Hematopoietic multipotent progenitor cell treated with erythropoietin and hydrocortisone succinate and interleukin-3 and kit ligand, for 17 days (in vitro differentiated cells): ENCODE measurements at places on chromosomes 1 and 21.
A peak's percentile ranks its signal among the peaks of the same experiment; 100 is the strongest.

DNA sequence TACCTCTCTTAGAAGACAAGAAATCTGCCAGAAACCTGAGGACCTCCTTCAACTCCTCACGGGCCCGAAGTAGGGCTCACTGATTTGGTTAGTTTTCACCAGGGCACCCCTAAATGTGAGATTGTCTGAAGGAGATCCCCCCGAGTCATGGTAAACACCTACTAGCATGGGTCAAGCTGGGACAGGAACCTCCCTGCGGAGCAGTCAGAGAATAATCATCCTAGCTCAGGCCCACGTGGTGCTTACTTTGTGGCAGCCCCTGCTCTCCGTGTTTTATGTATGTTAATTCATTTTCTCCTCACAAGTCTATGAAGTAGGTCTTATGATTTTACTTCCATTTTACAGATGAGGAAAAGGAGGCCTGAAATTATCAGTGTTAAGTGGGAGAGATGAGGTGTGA, 138.2 kb downstream of the NTPCR start:
- DNase-seq = no peak

DNA sequence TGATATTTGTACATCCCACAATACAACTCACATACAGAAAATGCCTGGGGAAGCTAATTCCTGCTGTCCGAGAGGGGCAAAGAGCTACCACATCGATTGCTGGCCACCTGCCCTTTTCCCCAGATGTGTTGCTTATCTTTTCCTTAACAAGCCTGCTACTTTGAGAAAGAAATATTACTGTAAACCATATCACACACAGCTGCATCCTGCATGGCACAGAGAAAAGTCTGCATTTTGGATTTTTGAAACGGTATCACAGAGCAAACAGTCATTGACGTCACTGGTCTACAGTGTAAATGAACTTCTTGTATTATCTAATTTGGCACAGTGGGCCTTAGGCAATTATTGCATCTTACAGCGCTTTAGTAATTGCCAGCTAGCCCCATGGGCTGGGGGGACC, 164.7 kb downstream of the CLIC6 start:
- DNase-seq = no peak

DNA sequence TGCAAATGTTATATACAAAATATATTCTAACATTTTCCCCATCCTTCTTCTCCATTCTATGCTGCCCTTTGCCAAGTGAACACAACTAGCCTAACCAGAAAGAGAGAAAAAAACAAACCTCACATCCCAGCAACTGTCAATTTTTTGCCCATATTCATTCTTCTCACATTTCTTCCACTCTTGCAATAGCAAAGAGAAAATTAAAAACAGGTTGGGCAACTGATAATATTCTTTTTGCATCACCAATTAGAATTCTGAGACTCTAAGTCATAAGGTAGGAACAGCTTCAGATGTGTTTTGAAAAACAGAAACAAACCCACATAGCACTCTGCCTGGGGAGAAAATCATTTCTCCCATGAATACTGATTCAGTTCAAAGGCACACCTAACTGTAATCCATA, 25.2 kb upstream of the EXO1 start:
- DNase-seq = no peak

DNA sequence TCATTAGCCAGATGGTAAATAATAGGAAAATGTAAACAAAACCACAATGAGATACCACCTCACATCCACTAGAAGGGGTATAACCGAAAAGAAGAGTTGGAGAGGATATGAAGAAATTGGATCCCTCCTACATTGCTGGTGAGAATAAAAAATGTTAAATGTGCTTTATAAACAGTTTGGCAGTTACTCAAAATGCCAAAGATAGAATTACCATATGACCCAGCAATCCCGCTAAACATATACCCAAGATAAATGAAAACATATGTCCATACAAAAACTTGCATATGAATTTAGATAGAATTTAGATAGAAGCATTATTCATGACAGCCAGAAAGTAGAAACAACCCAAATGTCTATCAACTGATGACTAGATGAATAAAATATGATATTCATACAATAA, 4.4 kb upstream of the FMO2 start:
- DNase-seq = no peak

- DNase-seq = no peak
Observed at GRCh38 chr1:67138813-67139499, 4.2 kb upstream of the C1orf141 start.

DNA sequence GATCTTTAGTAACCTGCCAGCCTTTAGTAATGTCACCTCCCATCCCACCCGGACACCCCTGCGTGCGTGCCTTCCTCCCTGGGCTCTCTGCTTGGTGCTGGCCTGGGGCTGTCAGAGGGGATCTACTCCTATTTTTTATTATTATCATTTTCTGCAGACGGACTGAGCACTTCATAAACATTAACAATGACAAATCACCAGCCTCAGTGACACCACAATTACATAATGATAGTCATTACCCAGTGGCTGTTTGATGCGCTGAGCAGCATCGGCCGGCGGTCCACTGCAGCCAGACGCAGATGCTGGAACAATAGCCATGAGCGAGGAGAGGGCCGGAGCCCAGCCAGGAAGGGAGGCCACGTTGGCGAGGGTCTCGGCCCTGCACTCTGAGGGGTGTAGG, 309.3 kb upstream of the AJAP1 start:
- no peak for DNase-seq

DNA sequence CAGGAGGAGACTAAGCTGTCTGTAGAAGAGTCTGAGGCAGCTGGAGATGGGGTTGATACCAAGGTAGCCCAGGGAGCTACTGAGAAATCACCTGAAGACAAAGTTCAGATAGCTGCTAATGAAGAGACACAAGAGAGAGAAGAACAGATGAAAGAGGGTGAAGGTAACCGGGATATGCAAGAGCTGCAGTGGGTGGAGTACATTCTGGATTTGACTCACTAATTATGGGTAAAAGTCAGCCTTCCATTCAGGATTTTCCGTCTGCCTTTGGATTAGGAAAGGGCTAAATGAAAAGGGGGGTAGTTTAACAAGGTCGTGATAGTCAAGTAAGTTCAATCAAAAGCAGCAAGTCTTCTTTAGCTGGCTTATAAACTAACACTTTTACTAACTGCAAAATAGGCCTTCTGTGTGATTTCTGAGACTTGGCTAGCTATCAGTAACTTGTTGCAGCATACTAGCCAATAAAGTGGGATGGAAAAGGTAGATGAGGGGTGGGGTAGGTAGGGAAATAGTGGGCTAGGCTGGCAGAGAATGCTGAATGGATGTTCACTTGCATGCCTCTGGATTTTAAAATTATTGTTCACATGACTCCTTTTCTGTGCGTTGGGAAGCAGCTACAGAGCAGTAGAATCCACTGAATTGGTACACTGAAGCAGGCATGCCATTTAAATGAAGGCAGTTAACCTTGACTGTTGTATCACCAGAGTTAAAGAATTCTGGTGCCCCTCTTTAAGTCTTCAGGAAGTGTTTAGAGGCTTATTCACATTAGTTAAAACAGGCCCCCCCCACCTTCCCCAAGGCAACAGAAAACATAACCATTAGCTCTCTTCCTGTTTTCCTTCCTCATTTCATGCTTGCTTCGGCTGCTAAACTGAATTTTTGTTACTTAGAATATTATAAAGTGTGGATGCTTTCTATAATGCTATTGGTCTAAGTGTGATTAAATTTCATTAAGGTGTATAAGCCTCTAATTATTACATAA, 15.4 kb downstream of the CCDC17 start:
- DNase-seq = no peak

DNA sequence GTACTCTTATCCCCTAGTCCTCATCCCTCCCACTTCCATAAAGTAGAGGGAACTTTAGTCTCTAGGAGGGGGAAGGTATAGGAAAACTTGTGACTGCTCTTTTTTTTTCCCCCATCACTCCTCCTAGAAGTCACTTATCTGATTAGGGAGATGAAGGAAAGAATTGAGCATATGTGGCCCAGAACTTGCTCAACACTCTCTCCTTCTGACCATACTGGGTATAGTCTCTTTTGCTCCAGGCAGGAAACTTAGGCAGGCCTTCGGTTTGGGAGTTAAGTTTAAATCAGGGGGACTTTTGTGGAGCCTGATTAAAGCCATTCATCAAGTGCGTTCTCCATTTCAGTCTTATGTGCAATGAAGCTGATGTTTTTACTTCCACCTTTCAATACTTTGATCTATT, 5.8 kb downstream of the UBE2U start:
- no peak for DNase-seq

DNA sequence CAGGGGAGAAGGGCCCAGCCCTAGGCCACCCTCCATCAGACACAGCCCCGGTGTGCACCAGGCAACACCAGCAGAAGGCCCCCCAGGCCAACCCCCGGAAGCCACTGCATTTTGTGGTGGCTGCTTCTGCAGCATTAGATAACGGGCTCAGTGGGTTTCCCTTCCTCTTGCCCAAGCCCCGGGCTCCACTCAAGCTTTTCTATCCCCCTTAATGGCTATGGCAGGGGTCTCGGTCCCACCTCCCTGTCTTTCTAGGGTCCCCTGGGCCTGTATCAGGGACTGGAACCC, 18.9 kb downstream of the C1orf174 start:
- no peak for DNase-seq

DNA sequence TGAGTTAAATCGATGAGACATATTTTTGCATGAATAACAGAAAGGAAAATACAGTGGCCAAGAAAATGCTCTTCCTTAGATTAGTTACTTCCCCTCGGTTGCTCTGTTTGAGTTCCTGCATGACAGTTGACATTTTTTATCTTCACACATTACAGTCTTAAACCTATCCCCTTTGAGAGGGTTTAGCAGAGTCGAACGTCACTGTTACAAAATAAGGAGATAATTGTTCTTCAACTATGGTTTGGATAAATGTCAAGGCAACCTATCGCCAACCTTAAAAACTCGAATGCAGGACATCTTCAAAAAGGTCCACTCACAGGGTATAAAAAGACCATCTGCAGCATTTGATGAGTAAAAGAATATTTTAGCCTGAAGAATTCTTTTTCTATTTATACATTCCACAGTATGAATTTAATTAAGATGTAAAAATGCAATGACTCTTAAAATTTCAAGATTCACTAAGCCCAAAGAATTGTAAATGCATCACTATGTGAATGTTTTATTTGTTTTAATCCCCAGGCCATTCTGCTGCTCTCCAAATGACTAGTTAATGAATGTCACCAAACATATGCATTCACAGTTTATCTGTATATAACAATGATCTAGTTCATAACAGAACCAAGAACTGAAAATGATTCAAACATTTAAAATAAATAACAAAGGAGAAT, 68.9 kb upstream of the COL11A1 start:
- DNase-seq = no peak

GRCh38 chr1:58884706-58885661, 101.1 kb upstream of the JUN start:
- no peak for DNase-seq

GRCh38 chr1:108893141-108893530, 16.4 kb downstream of the GPSM2 start:
- DNase-seq = no peak

- no peak for DNase-seq
Observed at GRCh38 chr1:175405766-175406165, 213.2 kb upstream of the KIAA0040 start.

GRCh38 chr1:85344256-85344694, 67.8 kb upstream of the BCL10 start:
- no peak for DNase-seq

DNA sequence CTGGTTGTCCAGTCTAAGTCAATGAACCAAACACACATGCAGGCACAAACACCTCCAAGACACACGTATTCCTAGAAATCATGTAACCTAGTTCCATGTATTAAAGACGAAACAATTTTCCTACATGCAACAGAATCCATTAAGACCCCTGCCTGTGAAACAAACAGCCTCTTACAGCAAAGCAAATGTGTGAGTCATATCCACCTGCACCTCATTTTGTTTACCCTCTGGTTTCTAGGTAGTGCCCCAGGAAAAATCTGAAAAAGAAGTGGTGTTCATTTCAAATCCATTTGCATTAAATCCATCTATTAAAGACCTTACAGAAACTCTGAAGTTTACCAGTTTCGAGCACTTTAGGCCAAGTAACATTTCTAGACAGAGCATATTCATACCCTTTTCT, 74.1 kb downstream of the VCAM1 start:
- DNase-seq = no peak

DNA sequence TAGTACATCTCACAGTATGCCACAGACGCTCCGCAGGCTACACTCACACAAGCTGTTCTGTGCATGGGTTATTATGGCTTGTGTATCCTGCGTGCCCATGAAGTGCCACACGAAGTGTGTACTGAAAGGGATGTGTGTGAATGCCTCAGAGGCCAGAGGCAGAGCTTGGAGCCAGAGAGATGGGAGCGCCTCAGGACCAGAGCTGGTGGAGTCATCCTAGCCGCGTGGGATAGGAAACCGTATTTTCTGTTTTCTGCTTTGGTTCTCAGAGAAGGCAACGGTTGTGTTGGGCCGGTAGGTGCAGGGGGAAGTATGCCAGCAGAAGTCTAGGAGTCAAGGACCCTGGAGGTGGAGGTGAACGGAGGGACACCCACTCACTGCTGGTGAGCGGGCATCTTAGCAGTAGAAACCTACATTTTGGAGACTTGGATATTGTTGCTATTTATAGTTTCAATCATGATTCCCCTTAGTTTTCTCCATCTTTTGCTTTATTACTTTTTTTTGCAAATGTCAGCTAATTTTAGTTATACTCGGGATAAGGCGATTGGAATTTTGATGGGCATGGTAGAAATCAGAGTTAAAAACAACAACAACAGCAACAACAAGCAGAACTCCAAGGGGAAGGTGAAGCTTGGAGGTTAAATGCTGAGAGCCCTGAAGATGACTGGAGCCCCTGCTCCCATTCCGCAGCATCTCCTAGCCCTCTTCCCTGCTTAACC, 188.2 kb downstream of the DYRK1A start:
- no peak for DNase-seq

GRCh38 chr1:228228601-228229074, 20.8 kb downstream of the OBSCN start:
- DNase-seq = no peak

GRCh38 chr1:202009326-202010179, 834 bp upstream of the ELF3 start:
- peak; percentile 91 for DNase-seq

DNA sequence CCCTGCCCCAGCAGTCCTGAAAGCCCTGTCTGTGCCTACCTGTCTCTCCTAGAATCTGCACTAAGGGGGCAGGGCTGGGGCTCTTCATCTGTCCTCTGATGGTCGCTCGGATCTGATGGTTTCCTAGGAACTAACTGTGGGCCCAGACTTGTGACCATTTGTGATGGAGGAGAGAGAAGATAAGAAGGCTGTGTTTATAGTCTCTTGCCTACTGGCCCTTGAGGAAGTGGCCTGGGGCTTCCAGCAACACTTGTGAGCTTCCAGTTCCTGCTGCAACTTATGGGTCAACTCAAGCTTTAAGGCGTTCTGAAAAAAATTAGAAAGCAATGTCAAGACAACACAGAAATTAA, 53.2 kb upstream of the SYNC start:
- DNase-seq = no peak

GRCh38 chr1:156797212-156797871, 19.3 kb downstream of the SH2D2A start:
- DNase-seq = peak; percentile 75

DNA sequence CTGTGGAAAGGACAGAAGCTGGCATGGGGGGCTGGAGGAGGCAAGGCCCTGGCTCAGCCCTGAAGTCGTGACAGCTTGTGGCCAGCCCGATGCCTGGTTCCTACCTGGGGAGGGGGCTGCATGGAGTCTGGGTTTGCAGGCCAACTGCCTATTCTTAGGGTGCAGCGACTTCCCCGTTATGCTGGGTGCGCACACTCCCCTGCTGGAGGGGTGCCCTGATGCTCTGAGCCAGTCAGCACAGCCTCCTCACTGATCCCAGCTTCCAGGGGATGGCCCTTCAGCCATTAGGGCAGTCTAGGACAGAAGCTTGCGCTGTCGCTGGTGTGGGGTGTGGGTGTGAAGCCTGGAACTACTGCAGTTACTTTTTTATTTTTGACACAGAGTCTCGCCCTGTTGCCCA, 30.0 kb upstream of the SLC19A1 start:
- no peak for DNase-seq
